ENCODE measurements at places on chromosomes 3 and 15.

DNA sequence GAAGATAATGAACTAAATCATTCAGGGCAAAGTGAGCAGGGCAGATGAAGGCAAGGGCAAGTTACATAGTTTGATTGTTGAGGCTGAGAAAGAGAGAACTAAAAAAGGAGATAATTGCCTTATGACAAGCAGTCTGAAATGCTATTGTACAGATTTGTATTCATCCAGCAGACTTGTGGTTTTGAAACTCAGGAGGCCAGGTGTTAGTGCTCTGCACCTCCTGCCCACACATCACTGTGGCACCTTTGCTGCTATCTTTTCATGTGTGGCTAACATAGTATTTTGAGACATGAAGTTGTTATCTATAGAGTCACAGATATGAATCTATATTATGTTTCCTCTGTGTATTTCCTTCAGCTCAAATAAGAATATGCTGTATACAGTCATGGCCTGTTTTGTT is 24.3 kb upstream of the SUCLG2 start:
- DNase-seq, result no peak

- DNase-seq, result no peak
Measured at GRCh38 chr15:101256757-101257156, 4.9 kb upstream of the CHSY1 start.

DNA sequence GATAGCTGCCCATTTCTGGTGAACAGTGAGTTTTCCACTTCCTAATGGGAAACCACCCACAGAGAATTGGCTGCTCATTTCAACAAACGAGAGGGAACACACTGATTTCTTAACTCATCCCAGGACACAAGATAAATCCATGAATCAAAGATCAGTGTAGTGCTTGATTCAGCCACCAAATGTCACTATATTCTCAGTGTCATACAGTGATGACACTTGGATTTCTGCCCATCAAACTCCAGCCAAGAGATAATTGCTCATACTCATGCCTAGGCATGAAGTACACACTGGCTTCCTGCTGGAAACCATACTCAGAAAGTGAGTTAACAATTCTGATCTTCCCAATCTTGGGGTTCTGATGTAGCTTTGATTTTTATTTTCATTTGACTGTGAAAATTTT is 35.4 kb upstream of the GRM7 start:
- DNase-seq, result peak; percentile 10

DNA sequence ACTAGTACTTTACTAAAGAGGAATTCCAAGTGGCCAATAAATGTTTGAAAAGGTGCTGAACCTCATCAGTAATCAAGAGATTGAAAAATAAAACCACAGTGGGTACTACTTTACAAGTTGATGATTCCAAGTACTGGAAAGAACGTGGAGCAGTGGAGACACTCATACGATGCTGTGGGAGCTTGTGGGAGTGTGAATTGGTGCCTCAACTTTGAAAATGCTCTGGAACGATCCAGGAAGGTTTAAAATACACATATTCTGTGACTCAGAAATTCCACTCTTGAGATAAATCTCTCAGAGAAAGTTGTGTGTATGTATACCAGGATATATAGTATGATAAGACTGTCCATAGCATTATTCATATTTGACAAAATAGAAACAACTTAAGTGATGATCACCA is 9.3 kb downstream of the LRCH3 start:
- no peak for DNase-seq

GRCh38 chr15:42729409-42729808 is 7.5 kb downstream of the CDAN1 start:
- no peak for DNase-seq

DNA sequence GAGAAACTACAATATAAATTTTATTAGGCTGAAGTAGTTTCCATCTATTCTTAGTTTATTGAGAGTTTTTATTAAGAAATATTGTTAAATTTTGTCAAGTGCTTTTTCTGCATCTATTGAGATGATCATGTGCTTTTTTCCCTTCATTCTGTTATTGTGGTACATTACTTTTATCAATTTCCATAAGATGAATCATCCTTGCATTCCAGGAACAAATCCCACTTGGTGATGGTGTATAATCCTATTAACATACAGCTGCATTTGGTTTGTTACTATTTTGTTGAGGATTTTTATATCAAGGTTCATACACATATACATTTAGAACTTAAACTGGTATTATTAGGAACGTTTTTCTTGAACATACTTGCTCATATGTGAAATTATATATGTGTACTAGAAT is 199.8 kb downstream of the TBC1D5 start:
- no peak for DNase-seq

- DNase-seq, result no peak
Measured at GRCh38 chr3:103367481-103367880, 932.7 kb downstream of the ZPLD1 start.

- DNase-seq, result no peak
Measured at GRCh38 chr3:52743152-52743551, 27.6 kb downstream of the NEK4 start.

- DNase-seq, result no peak
Measured at GRCh38 chr3:62090066-62090465, 283.3 kb downstream of the FEZF2 start.

GRCh38 chr15:48469681-48470080 is 138.5 kb downstream of the DUT start:
- DNase-seq, result no peak

GRCh38 chr3:183958775-183959174 is 58.9 kb downstream of the ABCC5 start:
- no peak for DNase-seq

DNA sequence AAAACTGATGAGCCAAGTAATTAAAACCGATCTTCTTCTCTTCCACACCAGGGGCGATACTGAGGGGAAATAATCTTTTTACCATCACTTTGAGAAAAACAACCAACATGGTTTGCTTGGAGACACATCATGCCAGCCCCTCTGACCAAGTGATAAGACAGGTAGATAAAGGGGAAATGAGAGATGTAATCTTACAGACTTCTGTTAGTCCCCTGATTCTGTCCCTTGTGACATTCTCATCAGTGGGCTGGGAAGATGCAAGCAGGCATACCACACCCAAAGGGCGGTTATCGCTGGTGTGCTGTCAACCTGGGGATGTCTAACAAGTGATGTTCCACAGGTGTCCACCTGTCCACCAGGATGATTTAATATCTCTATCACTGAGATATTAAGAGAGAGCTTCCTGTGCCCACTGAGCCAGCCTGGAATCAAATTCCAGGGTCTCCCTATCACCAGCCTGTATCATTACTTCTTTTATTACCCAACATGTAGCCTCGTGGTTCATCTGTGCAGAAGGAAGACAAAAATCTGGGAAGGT is 315.0 kb downstream of the FOXP1 start:
- no peak for DNase-seq

GRCh38 chr3:176723758-176724393 is 473.4 kb downstream of the TBL1XR1 start:
- no peak for DNase-seq

Data from NCI-H748 treated with DMSO at 0.1 percent for 48 hours (cell line).